SK-N-SH treated with all-trans-retinoic acid at 6 μM for 48 hours (cell line): ENCODE measurements at places on chromosomes 11 and 22.
A peak's percentile ranks its signal among the peaks of the same experiment; 100 is the strongest.

- ATAC-seq = peak; percentile 87
These were observed 345.0 kb downstream of the TBC1D22A start for GRCh38 chr22:47107431-47107830.

- no peak for ATAC-seq
These were observed 54.7 kb upstream of the LYVE1 start for GRCh38 chr11:10622957-10623791.

DNA sequence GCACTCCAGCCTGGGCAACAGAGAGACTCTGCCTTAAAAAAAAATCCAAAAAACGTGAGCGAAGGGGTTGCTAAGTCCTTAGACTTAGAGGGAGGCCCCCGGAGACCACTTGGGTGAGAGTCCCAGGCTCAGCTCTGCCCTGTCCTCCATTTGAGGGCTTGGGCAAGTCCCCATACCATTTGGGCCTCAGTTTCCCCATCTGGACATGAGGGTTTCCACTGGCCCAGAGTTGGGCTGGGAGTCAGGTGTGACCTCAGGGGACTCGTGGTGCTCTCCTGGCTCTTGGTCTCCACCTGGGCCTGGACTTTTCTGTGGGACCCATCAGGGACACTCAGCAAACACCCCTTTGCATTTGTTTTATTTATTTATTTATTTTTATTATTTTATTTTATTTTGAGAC is 35.2 kb upstream of the CSNK1E start:
- no peak for ATAC-seq

GRCh38 chr22:21622011-21622918 is 7.6 kb downstream of the YDJC start:
- no peak for ATAC-seq

- ATAC-seq = peak; percentile 92
These were observed 38.5 kb upstream of the FJX1 start for GRCh38 chr11:35579557-35580396.

DNA sequence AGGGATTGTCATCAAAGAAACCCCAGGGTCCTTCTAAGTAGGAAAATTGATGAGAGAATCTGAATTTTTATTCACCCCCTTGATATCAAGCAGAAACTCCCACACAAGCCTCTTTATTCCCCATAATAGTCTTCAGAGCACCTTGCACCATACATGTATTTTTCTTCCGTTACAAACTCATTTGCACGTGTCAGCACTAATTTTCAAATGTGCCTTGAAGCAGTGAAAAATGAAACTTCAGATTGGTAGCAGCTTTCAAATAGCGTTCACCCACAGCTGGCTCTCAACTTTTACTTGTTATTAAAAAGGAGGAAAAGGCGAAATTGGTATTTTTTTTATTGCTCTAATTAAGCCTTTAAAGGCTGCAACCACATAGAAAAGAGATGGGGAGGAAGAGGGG is 343.0 kb upstream of the TENM4 start:
- ATAC-seq = no peak

DNA sequence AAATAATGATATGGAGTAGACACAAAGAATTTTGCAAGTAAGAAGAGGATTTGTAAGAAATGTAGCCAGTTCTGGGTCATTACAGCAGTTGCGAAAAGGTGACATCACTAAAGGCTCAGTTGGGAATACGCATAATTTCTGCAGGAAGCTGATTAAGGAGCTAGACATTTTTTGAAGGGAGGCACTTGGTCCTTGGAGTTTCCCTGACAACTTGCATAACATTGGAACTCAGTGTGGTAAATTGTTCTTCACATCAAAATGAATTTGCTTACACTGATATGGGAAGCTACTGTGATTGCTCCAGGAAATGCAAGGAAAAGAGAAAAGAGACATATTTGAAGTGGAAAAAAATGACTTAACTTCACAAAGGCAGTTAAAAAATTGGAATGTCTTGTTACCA is 626.1 kb downstream of the NELL1 start:
- no peak for ATAC-seq

- no peak for ATAC-seq
These were observed 48.2 kb downstream of the C11orf91 start for GRCh38 chr11:33652431-33652830.

DNA sequence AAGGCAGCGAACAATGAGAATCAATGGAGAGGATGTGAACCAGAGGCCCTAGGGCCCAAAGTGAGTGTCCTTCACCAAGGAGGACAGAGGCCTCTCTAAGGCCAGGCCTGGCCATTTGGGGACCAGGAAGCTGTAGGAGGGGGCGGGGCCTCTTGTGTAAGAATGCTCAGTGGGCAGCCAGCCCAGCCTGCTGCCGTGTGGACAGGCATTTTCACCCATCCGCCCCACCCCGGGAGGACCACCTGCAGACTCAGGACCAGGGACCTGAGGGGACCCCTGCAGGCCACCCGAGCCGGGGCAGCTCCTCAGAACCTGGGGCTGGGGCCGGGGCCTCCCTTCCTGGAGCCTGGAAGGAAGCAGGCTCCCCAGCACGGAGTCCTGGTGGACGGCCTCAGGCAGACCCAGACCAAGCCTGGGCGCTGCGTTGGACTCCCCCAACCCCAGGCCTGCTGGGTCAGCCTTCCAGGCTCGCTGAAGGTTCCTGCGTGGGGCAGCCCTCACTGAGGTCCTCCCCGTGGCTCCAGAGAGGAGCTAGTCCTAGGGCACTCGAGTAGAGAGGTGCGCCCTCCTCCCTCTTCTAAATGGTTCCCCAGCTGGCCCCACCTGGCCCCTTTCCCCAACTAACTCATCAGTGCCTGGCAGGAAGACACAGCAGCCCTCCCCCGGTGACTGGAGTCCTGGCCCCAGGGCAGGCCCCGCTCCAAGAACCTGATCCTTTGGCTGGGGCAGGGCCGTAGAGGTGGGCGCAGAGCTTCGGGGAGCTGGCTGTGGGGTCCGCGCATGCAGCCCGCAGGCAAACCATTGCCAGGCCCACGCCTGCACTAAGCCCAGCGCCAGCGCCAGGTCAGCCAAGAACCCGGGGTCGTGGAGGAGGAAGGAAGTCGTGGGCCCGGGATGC is 1.5 kb upstream of the TRABD start:
- peak; percentile 51 for ATAC-seq

DNA sequence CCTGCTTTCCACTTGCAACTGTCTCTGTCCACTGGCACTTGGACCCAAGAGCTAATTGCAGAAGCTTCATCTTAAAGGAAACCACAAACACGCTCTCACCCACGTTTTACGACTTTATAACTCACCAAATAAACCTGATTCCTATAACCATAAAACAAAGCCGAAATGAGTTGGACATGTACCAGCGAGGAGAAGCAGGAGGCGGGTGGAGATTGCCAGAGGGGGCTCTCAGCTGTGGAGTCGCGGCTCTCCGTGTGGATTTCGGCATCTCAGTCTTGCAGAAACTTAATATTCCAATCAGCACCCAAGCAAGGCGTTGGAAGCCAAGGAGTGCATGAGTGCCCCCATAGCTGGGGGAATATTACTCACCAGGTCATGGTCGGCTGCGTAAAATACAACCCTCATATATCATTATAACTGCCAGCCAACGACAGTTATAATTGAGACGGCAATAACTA is 483.6 kb downstream of the MN1 start:
- no peak for ATAC-seq
